ENCODE measurements at places on chromosomes 3 and 15. TPM values are rescaled to one million over a fixed set of nuclear protein-coding genes. Genes with fewer than 3 reads are reported as not detected.

DNA sequence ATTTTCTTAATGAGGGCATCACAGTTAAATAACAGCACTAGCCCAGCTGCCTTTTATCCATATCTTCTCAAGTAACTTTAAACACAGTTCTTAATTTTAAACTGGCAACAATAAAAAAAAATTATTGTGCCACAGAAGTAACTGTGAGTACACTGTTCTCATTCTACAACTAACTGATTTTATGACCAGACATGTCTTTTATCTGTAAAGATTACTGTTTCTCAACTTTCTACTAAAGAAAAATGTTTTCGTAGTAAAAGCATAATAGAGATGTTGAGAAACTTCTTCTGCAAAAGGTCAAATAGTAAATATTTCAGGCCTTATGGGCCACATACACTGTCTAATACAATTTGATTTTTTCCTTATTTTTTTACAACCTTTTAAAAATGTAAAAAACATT lies 32.0 kb downstream of the PLOD2 start:
- no peak for DNase-seq

EPB42 gene
- 4.4 TPM for polyA plus RNA-seq

GRCh38 chr15:52028431-52029093 lies 9.5 kb downstream of the MAPK6 start:
- DNase-seq, result no peak

FETUB gene
- 0.31 TPM for polyA plus RNA-seq

GPR156 gene
- polyA plus RNA-seq, result 1.2 TPM

ADPRH gene
- polyA plus RNA-seq, result 7.8 TPM

GRCh38 chr3:42247576-42248027 lies 18.4 kb downstream of the CCK start:
- peak; percentile 71 for DNase-seq

- no peak for DNase-seq
These were observed 169.4 kb downstream of the TBC1D2B start for GRCh38 chr15:77907824-77908751.

GRCh38 chr3:113802795-113803455 lies 35.7 kb upstream of the GRAMD1C start:
- no peak for DNase-seq

- DNase-seq, result no peak
These were observed 19.7 kb downstream of the BLOC1S6 start for GRCh38 chr15:45606841-45607240.

DNA sequence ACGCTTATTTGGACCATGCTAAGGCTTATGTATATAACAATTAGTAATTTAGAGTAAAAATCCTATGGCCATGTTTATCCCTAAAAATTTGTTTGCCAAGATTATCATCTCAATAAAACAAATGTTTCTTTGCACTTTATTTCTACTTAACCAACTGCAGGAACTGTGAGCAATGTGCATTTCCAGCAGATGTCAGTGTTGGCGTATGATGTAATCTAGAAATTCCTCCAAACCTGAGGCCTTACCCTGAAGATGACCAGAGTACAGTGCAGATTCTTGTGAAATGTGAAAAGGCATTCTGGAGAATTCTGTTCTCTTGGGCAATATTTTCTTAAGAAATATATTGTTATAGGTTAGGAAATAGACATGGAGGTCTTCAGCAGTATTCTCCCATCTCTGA lies 205.9 kb downstream of the MBNL1 start:
- DNase-seq, result peak; percentile 59

KY gene
- polyA plus RNA-seq, result 57.5 TPM

DNA sequence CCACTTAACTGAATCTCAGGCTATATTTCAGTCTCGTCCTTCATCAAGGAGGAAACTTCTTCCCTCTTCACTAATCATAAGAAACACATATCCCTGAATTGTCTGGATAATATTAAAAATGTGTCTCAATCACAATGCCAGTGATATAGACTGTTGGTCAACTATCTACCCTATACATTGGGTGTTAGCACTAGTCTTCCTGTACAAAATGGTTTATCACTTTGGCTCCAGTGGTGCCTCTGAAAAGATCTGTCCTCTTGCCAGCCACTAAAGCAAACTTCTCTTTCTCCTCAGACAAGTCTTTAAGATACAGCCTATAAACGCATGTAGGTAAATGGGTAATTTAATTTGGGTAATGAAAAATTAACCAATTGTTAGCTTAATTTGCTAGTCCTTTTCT lies 156.6 kb downstream of the MECOM start:
- no peak for DNase-seq

B3GNT5 gene
- 8.6 TPM for polyA plus RNA-seq

SENP2 gene
- polyA plus RNA-seq, result 35.0 TPM

DNA sequence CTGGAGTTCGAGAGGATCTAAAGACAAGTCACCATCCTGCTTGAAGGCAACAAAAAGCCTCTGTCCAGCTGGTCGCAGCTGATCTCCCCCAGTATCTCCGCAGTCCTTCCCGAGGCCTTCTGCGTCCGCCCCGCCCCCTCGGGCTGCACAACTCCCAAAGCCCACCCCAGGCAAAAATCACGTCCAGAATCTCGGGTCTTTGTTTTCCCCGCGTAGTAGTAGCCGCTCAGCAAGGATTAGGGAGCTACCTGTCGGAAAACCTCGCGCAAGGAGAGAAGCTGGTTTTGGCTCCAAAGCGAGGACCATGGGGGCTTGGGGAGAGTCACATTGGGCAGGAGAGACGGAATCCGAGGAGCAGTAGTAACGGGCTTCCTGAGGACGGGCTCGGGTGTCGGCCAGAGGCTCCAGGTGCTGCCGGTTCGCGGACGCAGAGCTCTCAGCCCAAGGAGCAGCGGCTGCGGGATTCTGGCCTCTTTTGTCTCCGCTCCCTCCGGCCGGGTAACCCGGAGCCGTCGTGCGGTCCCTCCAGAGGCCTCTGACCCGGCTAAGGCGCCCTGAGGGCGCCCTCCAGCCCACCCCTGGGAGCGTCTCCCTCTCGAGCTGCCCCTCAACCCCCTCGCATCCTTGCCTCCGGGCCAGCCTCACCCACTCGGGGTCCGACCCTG lies 401 bp downstream of the ZSCAN29 start:
- peak; percentile 75 for DNase-seq

AP3S2 gene
- 29.5 TPM for polyA plus RNA-seq

DNA sequence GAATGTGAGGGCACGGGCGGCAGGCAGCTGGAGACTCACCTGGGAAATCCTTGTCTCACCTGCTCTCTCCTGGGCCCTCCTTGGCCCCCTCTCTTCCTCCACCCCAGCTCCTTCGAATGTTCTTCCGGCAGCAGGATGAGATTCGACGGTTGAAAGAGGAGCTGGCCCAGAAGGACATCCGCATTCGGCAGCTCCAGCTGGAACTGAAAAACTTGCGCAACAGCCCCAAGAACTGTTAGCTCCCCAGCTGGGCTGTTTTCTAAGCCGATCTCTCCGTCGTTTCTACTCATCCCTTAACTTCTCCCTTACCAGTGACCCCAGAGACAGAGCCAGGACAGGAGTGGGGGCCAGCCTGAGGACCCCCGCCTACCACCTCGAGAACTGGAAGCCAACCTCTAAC lies 95.0 kb downstream of the ANP32A start:
- DNase-seq, result peak; percentile 67

TTLL13 gene
- polyA plus RNA-seq, result 0.50 TPM

DNA sequence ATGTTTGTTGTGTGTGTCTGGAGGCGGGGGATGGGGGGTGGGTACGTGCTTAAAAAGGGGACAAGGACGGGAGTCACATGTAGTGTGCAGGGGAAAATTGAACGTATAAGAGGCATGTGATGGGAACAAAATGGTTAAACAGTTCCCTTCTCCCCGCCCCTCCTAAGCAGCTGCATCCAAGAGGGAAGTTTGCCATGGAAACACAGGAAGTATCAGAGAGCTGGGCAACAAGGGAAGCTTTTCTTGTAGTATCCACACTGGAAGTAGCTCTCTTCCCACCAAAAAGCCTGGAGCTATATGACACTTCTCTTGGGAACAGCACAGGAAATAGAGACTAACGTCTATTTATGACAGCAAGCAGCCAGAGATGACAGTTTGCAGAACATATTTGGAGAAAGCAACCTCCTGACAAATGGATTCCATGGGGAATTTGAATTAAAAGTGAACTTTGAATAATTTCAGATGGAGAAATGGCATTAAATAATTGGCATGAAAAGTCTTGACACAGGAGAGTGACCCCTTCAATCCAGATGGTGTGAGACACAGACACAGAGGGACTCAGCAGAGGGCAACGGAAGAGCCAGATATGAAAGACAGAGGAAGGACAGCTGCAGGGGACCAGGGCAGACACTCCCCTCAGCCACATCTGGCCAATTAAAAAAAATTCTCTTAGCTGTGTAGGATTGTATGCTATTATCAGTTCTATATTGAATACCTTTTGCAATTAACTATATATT lies 294.2 kb upstream of the TBL1XR1 start:
- DNase-seq, result peak; percentile 75

GRCh38 chr15:96504371-96504770 lies 173.9 kb downstream of the NR2F2 start:
- no peak for DNase-seq

- no peak for DNase-seq
These were observed 112.2 kb downstream of the OXNAD1 start for GRCh38 chr3:16377196-16377595.

GRCh38 chr15:63301088-63301487 lies 23.7 kb downstream of the APH1B start:
- no peak for DNase-seq
